ENCODE measurements at places on chromosomes 11 and 22.

- peak; percentile 91 for DNase-seq
These were observed at the start of gene CLTCL1 for GRCh38 chr22:19291580-19292457. Gene CLTCL1 (minus strand): TSS chr22:19291719. CDS start chr22:19291641, 78 bp downstream.

GRCh38 chr11:128504486-128504885 is 82.9 kb downstream of the ETS1 start:
- no peak for DNase-seq

DNA sequence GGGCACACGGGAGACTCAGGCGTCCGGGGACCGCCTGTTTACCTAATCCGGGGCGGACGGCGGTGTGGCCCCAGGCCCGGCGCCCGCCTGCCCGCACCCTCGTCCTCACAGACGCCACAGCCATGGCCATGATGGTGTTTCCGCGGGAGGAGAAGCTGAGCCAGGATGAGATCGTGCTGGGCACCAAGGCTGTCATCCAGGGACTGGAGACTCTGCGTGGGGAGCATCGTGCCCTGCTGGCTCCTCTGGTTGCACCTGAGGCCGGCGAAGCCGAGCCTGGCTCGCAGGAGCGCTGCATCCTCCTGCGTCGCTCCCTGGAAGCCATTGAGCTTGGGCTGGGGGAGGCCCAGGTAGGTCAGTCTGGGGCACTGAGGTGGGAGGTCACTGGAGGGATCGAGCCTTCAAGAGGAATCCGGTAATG is 10.0 kb upstream of the RAB1B start:
- no peak for DNase-seq

- DNase-seq: no peak
These were observed 38.5 kb upstream of the CTSC start for GRCh38 chr11:88375927-88376470.

DNA sequence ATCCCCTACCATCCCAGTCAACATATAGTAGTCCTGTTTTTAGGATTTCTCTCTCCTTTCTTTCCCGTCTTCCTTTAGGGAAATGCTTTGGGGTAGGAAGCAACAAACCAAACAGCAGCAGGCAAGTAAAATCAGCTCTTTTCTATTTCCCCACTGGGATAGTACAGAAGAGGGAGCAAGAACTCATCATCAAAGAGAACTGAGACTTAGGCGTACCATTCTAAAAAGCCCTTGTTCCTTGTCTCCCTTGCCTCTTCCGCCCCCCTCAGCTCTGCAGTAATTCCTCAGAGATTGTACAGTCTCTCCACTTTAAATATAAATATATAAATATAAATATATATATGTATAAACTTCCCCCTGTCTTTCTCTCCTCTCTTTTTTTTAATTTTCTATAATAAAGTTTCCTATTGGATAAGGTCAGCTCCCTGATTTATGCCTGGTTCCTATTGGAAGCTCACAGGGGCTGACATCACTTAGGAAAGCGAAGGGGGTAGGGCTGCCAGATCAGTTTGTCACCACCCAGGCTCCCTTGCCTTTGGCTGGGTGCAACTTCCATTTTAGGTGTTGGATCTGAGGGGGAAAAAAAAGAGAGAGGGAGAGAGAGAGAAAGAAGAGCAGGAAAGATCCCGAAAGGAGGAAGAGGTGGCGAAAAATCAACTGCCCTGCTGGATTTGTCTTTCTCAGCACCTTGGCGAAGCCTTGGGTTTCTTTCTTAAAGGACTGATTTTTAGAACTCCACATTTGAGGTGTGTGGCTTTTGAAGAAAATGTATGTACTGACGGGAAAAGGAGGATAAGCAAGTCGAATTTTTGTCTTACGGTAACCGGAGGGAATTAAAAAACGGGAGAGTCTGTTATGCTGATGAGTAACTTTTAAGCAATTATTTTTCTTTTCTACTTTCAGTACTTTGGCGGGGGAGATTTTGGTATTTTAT is at the start of gene CTNND1:
Gene CTNND1, plus strand, starts transcription at position 502 of the 934 bp plus-strand sequence. CDS start 29,677 bp downstream, outside the sequence.
- peak; percentile 70 for DNase-seq

GRCh38 chr11:95641495-95641894 is 148.1 kb downstream of the FAM76B start:
- DNase-seq: no peak

DNA sequence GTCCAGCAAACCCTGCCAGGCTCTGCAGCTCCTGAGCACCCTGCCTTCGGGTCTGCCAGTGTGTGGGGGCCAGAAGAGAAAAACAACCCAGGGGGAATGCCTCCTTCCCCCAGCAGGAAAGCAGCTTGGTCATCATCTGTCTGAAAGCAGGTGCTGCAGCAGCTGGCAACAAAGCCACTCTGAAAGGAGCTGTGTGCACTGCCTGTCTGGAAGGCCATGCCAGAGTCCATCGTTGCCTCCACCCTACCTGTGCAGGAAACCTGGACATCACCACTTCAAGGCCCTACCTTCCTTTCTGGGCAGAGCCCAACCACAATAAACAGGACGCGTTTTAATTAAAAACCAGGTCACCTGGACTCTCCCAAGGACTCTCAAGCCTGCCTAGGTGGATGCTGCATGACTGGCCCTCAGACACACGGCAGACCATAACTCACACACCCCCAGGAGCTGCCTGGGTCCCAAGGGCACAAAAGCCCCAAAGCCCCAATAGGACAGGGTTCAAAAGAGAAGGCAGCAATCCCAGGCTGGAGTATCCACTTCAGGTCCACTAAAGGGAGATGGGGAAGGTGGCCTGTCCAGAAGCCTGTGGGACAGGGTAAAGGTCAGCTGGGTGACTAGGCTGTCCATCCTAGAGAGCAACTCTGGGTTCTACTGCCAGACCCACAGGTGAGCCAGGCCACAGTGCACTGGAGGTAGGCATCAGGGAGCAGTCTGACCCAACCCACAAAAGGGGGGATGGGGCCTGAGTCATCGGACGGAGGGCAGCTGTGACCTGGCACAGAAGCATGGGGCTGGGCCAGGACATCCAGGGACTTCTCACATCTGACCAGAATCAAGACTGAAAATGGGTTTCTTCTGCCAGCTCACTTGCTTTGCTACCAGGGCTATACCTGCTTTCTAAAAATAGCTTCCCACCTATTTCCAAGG is 6.1 kb downstream of the GNB1L start:
- no peak for DNase-seq

DNA sequence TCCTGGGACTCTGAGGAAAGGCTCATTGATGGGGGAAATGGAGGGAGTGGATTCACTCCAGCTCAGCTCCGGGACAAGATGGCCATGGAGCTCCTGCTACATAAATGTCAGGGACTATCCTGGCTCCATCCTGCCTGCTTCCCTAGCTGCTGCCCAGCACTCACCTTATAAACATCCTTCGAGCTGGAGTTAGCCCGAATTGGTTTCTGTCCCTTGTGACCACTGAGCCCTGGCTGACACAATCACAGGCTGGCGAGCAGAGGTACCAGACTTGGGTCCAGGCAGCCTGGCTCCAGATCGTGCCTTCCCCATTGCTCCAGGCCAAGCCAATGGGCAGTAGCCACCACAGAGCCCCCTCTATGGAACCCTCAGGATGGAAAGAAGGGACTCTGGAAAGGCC is 77.6 kb downstream of the FDX1 start:
- DNase-seq: no peak

DNA sequence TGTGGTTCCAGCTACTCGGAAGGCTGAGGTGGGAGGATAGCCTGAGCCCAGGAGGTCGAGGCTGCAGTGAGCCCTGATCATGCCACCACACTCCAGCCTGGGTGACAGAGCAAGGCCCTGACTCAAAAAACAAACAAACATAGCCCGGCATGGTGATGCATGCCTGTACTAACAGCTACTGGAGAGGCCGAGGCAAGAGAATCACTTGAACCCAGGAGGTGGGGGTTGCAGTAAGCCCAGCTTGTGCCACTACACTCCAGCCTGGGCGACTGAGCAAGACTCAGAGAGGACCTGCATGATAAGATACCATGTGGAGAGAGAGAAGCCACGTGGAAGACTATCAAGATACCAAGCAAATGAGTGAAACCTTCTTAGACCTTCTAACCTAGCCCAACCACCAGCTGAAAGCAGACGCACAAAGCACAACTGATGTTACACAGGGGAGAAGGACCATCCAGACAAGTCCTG is 36.1 kb downstream of the AMBRA1 start:
- DNase-seq: no peak

DNA sequence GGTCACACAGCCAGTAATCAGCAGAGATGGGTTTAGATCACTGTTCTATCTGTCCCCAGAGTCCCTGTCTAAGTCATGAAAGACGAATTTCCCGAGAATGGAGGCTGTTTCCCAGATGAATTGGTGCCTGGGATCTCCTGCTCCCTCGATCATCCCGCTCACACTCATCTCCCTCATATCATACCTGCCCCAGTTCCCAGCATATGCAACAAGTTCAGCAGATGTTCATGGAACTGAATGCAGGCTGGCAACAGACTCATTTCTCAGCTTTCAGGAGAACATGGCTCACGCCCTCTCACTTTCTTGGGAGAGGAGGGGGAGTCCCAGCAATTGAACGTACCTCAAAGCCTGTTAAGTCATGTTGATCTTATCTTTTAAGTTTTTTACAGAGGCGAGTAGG is 22.1 kb downstream of the CD6 start:
- no peak for DNase-seq

DNA sequence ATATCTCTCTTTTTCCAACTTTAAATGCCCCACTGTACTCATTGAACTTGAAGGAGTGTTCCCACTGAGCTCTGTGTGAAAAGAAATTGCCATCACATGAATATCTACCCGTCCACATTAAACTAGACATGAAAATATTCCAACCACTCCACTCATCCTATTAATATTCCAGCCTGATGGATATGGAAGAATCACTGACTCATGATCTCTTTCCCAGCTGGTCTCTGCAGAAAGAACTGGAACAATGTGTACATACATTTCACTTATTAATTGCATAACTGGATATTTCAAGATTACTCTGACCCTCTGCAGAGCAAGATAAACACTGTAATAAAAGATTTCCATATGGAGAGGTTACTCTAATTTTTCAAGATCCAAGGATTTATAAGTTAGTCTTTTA is 711.1 kb upstream of the LRRC4C start:
- DNase-seq: no peak

DNA sequence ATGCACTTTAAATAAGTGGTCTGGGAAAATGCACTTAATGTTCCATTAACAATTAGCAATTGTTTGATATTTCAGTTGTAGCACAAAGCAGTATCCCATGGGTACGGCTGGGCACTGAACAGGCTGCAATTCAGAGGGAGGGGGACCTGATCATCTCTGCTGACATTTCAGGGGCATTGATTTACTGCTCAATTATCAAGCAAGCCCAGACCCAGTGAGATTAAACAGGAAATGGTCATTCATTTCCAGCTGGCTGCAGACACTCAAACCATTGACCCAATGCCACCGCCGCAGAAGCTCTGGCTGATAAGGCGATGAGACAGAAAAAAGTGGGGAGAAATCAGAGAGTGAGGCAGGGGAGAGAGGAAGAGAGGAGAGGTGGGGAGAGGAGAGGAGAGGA is 1.2 kb downstream of the GPR83 start:
- no peak for DNase-seq

- no peak for DNase-seq
These were observed 11.0 kb upstream of the SPTBN2 start for GRCh38 chr11:66739983-66740382.

DNA sequence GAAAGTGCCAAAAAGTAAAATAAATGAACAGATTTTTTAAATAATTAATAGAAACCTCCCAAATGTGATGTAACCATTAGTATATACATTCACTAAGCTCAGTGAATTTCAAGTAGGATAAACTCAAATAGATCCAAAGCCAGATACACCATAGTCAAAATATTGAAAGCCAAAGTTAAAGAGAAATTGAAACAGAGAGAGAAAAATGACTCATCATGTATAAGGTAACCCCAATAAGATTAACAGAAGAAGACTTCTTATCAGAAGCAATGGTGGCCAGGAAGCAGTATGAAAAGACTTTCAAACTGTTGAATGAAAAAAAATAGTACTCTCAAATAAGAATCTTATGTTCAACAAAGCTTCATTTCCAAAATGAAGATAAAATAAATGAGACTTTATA is 70.5 kb downstream of the LUZP2 start:
- no peak for DNase-seq

DNA sequence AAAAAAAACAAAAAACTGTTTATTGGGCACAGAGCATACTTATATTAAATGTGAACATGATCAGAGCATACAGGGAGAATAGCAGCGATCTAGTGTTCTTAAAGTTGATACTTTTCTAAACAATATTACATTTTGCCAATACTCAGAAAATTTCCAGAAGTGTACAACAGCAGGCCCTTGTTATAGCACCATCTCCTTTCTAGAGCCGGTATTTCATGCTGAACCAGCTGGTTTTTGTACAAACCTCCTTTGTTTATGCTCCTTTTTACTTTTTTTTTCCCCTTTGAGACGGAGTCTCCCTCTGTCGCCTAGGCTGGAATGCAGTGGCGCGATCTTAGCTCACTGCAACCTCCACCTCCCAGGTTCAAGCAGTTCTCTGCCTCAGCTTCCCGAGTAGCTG is 90.7 kb downstream of the PPP6R3 start:
- DNase-seq: no peak

- DNase-seq: no peak
These were observed 286.1 kb upstream of the CNTN5 start for GRCh38 chr11:98734686-98735085.

DNA sequence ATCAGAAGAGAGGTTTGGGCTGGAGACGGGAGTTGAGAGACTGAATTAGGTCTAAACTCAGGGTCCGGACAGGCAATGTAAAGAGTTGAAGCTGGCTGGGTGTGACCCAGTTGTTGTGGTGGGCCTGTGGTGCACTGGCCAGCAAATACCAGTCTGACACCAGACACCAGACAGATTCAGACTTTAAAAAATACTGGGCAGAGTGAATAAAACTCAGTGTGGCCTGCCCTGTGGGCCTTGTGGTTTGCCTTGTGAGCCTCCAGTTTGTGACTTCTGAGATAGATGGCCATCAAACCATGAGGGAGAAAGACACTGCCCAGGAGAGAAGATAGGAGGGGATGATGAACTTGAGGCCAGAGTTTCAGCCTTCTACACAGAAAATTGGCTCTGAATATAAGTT is 25.8 kb downstream of the RCN1 start:
- no peak for DNase-seq
